Retina (tissue), 1 donor: ENCODE measurements at places on chromosomes 12 and 14.

GRCh38 chr12:57146092-57146491, 1.3 kb downstream of the LRP1-AS start:
- no peak for DNase-seq

- no peak for DNase-seq
Measured at GRCh38 chr14:104349950-104350349, 211.6 kb downstream of the KIF26A start.

GRCh38 chr14:28778138-28779117, 11.8 kb downstream of the FOXG1 start:
- peak; percentile 90 for DNase-seq

DNA sequence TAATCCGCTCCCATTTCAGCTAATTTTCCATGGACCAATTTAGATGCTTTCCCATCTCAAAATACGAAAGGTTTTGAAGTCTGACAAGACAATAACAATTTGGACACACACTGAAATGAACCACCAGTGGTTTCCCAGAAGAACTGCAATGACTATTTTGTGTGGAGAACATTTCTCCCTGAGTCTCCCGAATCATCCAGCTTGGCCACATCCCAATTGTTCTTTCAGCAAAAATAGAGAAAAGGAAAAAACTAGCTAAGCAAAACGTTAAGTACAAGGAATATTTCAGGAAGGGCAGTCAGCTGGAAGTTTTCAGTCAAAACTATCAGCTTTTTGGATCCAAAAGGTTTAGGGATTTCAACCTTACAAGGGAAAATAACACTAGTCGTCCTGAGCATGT, 390.6 kb downstream of the KCNH5 start:
- DNase-seq: no peak

DNA sequence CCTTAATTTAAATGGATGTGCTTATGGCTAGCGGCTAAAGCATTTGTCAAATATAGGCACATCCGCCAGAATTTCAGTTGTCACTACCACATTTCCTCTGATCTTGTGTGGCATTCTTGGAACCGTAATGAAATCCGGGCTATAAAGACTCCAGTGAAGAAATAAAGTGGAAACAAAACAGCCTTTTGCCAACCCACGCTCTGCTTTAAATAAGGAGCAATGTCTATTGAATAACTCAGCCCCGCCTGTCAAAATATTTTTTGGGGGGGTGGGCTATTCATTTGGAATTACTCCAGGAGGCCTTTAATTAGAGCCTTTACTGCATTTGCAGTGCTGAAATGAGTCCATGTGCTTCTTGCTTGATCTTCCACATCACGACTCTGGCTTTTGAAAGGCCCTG, 179.6 kb upstream of the RPH3A start:
- DNase-seq: no peak
